Upper lobe of right lung (tissue), 1 donor: ENCODE measurements at places on chromosomes 3 and 15. TPM values are rescaled to one million over a fixed set of nuclear protein-coding genes. Genes with fewer than 3 reads are reported as not detected.
A peak's percentile ranks its signal among the peaks of the same experiment; 100 is the strongest.

GRCh38 chr3:190498293-190498692 lies 15.6 kb upstream of the IL1RAP start:
- no peaks in the 10 kb centered on the region for H3K36me3 ChIP-seq
- no peaks in the 10 kb centered on the region for H3K4me1 ChIP-seq
- H3K27ac ChIP-seq, result no peak overlapping the region
- H3K4me3 ChIP-seq, result no peak overlapping the region
- no peaks in the 10 kb centered on the region for H3K27me3 ChIP-seq

DNA sequence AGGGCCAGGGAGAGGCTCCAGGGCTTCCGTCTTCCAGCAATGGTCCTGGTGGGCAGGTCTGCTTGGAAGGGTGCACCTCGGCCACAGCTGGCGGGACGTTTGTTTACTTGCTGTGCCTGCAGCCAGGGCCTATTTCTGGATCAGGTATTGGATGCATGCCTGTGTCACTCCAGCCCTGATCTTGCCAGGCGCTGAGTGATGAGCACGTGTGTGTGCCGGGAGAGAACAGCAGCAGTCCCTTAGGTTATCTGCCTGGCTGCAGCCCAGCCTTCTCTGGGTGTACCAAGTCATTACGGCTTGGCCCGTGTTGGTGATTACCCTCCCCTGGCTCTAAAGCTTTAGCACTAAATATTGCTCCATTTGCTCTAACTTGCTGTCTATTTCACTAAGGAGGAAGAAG lies 14.9 kb downstream of the CCDC32 start:
- no peaks in the 10 kb centered on the region for H3K27me3 ChIP-seq
- H3K36me3 ChIP-seq, result peaks cover 31% of the 10 kb centered on the region
- H3K4me1 ChIP-seq, result no peaks in the 10 kb centered on the region
- peak overlapping the region; percentile 17 for H3K27ac ChIP-seq

DNA sequence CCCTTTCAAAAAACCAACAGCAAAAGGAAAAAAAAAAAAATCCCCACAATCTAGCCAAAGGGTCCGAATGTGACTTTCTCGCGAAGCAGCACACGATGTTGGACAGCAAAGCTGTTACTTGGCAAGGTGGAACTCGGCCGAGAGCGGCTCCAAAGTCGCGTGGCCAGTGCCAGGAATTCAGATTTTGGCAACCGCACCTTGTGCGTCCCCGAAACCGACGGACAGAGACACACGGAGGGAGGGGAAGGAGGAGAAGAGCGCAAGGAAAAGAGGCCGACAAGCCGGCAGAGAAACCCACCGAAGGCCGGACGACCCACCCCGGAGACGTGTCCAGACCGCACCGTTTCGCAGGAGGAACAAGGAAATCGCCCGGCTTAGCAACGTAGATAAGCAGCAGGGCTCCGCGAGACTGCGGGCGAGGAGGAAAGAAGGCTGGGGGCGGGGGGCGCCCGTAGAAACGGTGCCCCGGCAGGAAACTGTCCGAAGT lies 517.3 kb downstream of the MECOM start:
- H3K4me1 ChIP-seq, result peaks cover 8% of the 10 kb centered on the region
- peak overlapping the region; percentile 91 for H3K27ac ChIP-seq
- DNase-seq, result peak; percentile 81
- H3K4me3 ChIP-seq, result peak overlapping the region; percentile 67

DNA sequence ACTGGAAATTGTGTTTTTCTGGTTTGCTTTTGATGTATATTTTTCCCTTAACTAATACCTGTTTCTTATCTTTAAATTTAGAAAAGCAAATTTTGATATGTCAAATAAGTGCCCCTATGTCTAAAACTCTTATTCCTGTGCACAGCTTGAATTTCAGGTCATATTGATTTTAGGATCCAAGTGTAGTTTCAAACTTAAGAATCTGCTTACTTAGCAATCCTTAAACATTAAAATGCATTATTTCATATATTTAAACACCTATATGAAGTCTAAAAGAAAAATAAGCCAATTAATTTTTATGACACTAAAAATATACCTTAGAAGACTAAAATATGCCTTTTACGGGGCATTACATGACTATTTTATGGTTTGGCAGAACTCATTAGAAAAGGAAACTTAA lies 59.2 kb downstream of the NECTIN3 start:
- no peak overlapping the region for H3K27ac ChIP-seq
- no peak for DNase-seq
- H3K4me1 ChIP-seq, result no peaks in the 10 kb centered on the region
- no peak overlapping the region for H3K4me3 ChIP-seq

DNA sequence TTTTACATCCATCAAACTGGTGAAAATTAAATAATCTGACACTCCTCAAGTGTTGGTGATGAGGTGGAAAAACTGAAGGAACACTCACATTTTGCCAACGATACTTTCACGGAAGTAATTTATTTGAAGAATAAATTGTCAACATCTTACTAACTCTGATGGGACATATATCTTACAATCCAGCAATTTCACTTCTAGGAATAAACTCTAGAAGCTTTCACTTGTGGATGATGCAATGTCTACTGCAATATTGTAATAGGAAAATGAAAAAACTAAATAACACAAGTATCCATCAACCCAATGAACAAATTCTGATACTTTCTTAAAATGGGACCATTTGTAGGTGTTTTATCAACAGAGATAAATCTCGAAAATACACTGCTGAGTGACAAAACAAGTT lies 16.2 kb upstream of the LIPC start:
- no peaks in the 10 kb centered on the region for H3K27me3 ChIP-seq
- no peaks in the 10 kb centered on the region for H3K4me1 ChIP-seq
- no peak for DNase-seq
- no peak overlapping the region for H3K27ac ChIP-seq
- H3K36me3 ChIP-seq, result no peaks in the 10 kb centered on the region
- no peak overlapping the region for H3K4me3 ChIP-seq

DNA sequence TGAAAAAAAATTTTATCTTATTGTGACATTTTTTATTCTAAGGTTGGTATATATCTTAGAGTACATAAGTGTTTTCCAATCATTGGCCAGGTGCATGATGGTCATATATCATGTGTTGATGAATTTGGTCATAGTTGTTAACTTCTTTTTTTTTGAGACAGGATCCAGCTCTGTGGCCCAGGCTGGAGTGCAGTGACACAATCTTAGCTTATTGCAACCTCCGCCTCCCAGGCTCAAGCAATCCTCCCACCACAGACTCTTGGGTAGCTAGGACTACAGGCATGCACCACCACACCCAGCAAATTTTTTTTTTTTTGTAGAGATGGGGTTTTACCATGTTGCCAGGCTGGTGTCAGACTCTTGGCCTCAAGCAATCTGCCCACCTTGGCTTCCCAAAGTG lies 44.0 kb downstream of the PCCB start:
- DNase-seq, result no peak
- no peak overlapping the region for H3K4me3 ChIP-seq
- no peaks in the 10 kb centered on the region for H3K4me1 ChIP-seq
- peaks cover 49% of the 10 kb centered on the region for H3K36me3 ChIP-seq

DNA sequence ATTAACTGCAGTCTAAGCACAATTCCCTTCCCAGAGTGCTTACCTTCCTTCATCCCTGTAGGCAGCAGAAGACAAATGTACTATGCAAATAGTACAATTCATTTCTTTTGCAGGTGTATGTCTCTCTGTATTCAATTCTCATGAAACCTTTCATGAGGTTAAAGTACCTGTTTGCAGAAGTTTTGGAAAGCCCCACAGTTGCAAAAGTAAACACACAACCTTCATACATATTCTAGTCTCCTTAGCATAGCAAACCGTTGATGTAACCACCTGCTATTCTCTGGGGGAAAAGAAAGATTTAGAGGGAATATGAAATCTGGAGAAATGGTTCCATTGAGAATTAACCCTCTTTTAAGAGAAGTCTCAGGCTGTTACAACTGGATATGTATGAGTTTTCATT lies 200.3 kb upstream of the SUCLG2 start:
- H3K27me3 ChIP-seq, result no peaks in the 10 kb centered on the region
- no peak overlapping the region for H3K27ac ChIP-seq
- no peak overlapping the region for H3K4me3 ChIP-seq

GRCh38 chr3:51937014-51937413 lies 4.7 kb downstream of the RRP9 start:
- peaks cover 66% of the 10 kb centered on the region for H3K36me3 ChIP-seq
- no peaks in the 10 kb centered on the region for H3K27me3 ChIP-seq
- H3K27ac ChIP-seq, result no peak overlapping the region
- peak; percentile 60 for DNase-seq
- H3K4me3 ChIP-seq, result no peak overlapping the region

DNA sequence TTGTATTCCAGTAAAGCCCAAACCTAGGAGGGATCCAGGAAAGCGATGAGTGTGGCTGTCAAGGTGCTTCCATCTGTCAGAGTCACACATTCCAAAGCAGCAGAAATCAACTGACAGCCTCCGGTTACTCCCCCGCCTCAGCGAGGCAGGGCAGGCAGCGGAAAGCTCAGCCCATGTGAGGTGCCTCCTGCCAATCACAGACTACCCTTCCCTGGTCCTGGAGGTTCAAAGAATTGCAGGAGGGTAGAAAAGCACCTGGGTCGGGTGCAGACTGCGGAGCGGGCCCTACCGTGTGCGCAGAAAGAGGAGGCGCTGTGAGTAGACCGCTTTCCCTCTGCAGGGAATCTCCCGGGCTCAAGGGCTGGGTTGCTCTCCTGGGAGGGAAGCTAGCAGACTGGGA lies at the start of gene UPK1B:
TSS of gene UPK1B (plus strand) at position 274 of the 400 bp plus-strand sequence. CDS start 13,144 bp downstream, outside the sequence.
- no peaks in the 10 kb centered on the region for H3K36me3 ChIP-seq
- H3K27me3 ChIP-seq, result no peaks in the 10 kb centered on the region
- H3K4me1 ChIP-seq, result no peaks in the 10 kb centered on the region

DNA sequence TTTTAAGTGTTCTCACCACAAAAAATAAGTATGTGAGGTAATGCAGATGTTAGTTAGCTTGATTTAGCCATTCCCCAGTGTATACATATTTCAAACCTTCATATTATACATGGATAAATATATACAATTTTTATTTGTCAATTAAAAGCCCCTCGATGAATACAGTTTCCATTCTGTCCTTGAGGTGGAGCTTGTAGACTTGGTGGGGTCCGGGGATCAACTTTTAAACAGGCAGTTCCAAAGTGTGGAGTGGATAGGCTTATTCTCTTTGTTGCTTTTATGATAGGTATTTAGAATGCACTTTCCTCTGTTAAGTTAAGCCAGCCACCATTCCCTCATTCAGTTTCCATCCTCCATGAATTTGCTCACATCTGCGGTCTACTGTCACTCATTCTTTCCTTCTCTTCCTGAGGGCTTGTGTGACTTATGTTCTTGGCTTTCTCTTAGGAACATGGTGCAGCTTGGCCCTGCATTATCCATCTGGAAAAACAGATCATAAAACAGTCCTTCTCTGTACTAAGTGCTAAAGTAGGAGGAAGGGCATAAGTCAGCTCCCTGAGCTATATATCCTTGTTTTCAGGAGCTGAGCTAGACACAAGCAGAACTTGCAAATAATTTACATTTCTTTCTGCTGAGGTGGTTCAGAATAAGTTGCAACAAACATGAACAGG lies 149.1 kb downstream of the NFKBIZ start:
- no peaks in the 10 kb centered on the region for H3K27me3 ChIP-seq
- no peak overlapping the region for H3K27ac ChIP-seq
- no peaks in the 10 kb centered on the region for H3K36me3 ChIP-seq
- no peak overlapping the region for H3K4me3 ChIP-seq

DNA sequence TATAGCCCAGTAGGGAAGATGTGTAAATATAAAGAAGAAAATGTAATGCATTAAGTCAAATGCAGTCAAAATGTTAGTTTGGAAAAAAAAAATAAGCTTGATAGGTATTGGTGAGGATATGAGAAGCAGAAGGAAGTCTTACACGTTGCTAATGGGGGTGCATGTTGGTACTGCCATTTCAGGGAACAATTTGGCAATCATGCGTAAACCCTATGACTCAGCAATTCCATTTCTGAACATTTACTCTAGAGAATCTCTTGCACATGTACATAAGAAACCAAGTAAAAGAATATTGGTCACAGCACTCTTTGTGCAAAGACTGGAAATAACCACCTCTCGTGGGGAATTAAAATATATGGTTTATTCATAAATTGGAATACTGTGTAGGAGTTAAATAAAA lies 35.5 kb upstream of the TIMP4 start:
- DNase-seq, result no peak
- H3K36me3 ChIP-seq, result no peaks in the 10 kb centered on the region
- H3K4me3 ChIP-seq, result no peak overlapping the region
- no peaks in the 10 kb centered on the region for H3K27me3 ChIP-seq
- H3K4me1 ChIP-seq, result peaks cover 8% of the 10 kb centered on the region

- peak overlapping the region; percentile 80 for H3K4me3 ChIP-seq
- H3K27me3 ChIP-seq, result no peaks in the 10 kb centered on the region
- DNase-seq, result no peak
- H3K27ac ChIP-seq, result peak overlapping the region; percentile 17
Measured at GRCh38 chr3:39104961-39105686, 2.3 kb downstream of the GORASP1 start.

GRCh38 chr15:64580696-64581407 lies 120.5 kb downstream of the ZNF609 start:
- H3K27ac ChIP-seq, result no peak overlapping the region
- no peak for DNase-seq
- peaks cover 4% of the 10 kb centered on the region for H3K4me1 ChIP-seq
- H3K27me3 ChIP-seq, result no peaks in the 10 kb centered on the region

GRCh38 chr3:133468251-133468721 lies 68.4 kb downstream of the BFSP2 start:
- H3K36me3 ChIP-seq, result no peaks in the 10 kb centered on the region
- H3K27ac ChIP-seq, result no peak overlapping the region
- no peaks in the 10 kb centered on the region for H3K27me3 ChIP-seq
- DNase-seq, result no peak

DNA sequence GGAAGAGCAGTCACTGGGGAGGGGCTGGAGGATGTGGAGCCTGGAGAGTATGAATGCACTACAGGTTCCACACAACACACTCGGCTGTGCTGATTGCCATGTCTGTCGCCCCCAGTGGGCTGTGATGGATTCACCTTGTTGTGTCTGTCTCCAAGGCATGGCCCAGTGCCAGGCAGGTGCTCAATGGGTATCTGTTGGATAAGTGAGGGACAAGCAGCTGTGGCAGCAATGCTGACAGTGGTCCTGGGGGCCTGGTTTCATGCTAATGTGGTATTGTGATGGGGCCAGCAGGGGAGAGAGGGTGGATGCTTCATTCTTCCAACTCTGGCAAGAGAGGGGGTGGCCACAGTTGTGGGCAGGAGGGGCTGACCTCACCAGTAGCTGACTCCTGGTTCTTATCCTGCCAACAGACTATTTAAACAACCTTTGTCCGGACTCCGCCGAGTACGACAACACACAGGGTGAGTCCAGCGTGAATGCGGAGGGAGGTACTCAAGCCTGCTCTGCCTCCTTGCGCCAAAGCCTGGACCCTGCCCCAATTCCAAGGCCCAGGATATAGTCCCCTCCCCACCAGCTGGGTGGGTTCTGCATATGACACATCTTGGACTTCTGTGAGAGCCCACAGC lies 47.3 kb upstream of the NR2C2 start:
- no peak for DNase-seq
- no peak overlapping the region for H3K4me3 ChIP-seq
- no peaks in the 10 kb centered on the region for H3K4me1 ChIP-seq
- no peak overlapping the region for H3K27ac ChIP-seq
- H3K36me3 ChIP-seq, result peaks cover 8% of the 10 kb centered on the region
- no peaks in the 10 kb centered on the region for H3K27me3 ChIP-seq

GRCh38 chr3:126852511-126852910 lies 130.4 kb upstream of the PLXNA1 start:
- no peaks in the 10 kb centered on the region for H3K36me3 ChIP-seq
- H3K27ac ChIP-seq, result no peak overlapping the region
- H3K27me3 ChIP-seq, result no peaks in the 10 kb centered on the region
- H3K4me1 ChIP-seq, result peaks cover 10% of the 10 kb centered on the region
- no peak for DNase-seq
- H3K4me3 ChIP-seq, result no peak overlapping the region

The MST1R gene
- 46.2 TPM for total RNA-seq

The OSTN gene
- total RNA-seq, result not detected

The CEP97 gene
- 7.6 TPM for total RNA-seq

The SLC15A2 gene
- 63.6 TPM for total RNA-seq

The IL17RE gene
- total RNA-seq, result 22.6 TPM

The TF gene
- total RNA-seq, result 1.3 TPM

The DHFR2 gene
- 8.1 TPM for total RNA-seq

The ALDH1A3 gene
- 9.9 TPM for total RNA-seq

The ACKR4 gene
- total RNA-seq, result 8.0 TPM

The TICRR gene
- total RNA-seq, result 0.09 TPM

The MUC13 gene
- total RNA-seq, result not detected
